ENCODE measurements at places on chromosomes 3 and 15. TPM values are rescaled to one million over a fixed set of nuclear protein-coding genes. Genes with fewer than 3 reads are reported as not detected.
A peak's percentile ranks its signal among the peaks of the same experiment; 100 is the strongest.

KLF15 gene
- 18.9 TPM for total RNA-seq

KLF13 gene
- total RNA-seq = 77.5 TPM

GJD2 gene
- total RNA-seq = not detected

LIPC gene
- 10.5 TPM for total RNA-seq

ALPK3 gene
- 9.7 TPM for total RNA-seq

ROBO2 gene
- total RNA-seq = 0.39 TPM

GPR149 gene
- not detected for total RNA-seq

DNA sequence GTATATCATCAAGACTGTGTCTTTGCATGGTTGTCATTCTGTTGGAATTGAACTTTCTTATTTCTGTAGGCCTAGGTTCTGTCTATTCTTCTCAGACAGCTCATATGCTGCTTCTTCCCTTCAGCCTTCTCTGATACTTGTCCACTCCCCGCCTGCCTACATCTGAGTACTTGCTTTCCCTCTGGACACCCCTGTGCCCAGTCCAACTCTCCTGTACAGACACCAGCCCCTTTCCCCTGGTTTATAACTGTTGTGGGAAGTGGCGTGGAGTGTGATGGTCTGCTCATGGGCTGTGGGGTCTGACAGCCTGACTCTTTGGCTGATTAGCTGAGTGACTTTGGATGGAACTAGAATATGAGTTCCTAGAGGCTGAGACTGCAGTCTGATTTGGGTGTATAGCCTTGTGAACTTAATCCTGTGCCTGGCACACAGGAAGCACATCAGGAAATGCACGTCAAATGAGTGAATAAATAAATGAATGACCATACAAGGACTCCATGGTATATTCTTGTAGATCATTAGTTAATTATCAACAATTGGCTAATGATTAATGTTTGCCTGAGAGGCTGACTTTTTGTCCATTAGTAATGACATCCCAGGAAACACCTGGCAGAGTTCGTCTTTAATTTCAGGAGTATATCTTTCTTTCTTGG is 11.8 kb downstream of the CACNA1D start:
- DNase-seq = no peak

DNA sequence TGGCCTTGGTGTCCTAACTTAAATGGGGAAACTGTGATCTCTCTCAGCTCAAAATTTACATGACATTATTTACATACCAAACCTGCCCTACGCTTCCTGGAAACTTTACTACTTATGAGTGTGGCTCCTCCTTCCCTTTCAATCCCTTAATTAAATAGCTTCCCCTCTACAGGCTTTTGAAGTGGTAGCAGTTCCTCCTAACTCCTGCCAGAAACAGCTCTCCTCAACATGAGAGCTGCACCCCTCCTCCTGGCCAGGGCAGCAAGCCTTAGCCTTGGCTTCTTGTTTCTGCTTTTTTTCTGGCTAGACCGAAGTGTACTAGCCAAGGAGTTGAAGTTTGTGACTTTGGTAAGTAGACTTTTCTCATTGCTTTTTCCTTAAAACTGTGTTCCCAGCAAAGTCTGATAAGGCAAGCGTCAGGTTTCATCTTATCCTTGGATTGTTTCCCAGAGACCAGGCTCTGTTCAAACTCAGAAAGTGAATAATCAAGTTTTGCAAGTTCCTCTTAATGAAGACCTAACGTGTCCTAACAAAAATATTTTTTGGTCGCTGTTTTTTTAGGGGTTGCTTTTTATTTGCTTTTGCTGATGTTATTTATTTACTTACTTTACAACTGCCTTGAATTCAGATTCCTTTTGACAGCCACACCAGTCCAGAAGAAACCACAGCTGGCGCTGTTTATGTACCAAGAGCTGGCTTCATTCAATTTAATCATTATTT is at the start of gene ACP3:
Gene ACP3 (plus strand): TSS at position 179 of the 720 bp plus-strand sequence. CDS start 50 bp downstream, at position 229.
- DNase-seq = peak; percentile 63

DNA sequence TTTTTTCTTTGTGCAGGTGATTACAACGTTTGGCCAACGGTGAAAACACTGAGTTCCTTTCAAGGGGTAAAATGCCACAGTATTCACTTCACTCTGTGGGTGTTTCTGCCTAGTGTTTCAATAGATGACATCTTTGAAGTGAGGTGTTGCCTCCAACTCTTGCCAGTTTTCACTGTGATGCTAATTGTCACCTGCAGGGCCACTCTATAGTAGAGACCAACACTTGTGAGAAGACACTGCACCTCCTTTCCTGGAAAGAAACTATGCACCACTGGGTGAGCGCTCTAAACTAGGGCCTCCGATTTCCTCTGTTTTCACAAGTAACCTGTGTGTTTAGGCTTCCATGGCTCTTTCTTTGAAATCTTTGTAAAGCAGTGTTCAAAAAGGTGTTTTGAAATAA is 98.3 kb downstream of the THRB start:
- DNase-seq = no peak

DNA sequence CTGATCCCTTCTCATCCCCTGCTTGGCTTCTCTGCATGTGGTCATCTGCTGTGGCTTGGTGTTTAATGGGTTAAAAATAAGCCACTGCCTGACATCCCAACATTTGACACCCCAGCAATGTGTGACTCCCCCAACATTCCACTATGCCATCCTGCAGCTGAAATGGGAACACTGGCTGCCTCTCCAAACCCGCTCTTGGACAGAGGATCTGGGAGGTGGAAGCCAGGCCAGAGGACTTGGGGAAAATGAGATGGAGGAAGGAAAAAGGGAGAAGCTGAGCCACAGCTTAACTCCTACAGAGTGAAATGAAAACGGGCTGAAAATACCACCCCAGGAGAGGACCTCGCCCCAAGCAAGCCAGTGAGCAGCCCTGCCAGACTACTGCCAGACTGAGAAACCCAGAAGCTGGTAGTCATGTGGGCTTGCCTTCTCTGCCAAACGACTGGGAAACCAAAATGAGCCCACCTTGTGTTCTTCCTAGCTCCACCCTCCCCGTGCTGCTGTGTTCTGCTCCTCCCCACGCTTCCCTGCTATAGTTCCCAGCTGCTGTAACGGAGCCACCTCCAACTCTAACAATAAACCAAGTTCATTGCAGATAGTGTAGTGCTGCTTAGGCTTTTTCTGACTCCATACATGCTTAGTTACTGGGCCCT is 13.7 kb downstream of the MAP1A start:
- no peak for DNase-seq

GRCh38 chr15:98874773-98875172 is 132.8 kb downstream of the PGPEP1L start:
- no peak for DNase-seq

GRCh38 chr3:51501833-51502561 is 2.2 kb upstream of the DCAF1 start:
- DNase-seq = peak; percentile 77

DNA sequence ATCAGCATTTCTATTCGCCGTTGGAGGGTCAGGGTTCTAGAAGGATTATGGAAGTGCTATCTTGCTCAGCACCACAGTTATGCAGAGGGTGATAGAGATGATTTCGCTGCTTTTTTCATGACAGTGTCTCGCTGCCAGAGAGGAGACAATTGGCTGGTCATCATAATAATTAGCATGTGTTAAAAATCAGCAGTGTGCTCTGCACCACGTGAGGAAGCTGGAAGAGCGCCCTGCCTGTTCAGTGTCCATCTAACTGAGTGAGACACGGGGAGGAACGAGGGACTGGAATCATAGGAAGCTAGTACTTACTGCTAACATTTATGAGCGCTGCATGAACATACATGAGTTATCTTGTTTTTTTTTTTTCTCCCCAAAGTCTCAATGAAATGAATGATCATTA is 116.2 kb upstream of the PLAAT1 start:
- no peak for DNase-seq

DNA sequence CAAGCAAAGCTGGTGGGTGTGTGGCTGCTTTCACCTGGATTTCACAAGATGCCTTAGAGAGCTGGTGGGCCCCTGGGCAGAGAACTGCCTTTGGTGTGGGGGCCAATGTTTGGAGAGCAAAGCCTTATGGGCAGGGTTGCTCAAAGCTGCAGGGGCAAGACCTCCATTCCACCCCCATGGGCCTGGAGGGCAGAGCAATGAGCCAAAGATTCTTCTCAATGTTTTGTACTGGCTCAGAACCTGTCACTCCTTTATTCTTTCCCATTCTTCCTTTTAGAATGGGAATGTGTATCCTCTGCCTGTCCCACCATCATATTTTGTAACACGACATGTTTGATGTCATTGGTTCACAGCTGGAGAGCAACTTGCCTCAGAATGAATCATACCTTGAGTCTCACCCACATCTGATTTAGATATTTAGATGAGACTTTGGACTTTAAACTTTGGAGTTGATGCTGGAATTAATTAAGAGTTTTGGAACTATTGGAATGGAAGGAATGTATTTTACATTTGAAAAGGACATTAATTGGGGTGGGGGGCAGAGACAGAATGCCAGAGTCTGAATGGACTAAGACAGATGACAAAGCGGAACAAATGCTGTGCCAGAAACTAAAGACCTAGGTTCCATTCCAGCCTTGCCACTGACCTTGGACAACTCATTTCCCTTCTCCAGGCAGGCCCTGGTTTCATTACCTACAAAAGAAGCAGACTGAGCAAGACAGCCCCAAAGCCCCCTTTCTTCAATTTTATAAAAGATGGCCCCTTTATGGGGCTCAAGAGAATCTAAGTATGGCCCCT is 72.9 kb downstream of the DAPK2 start:
- DNase-seq = peak; percentile 31

DNA sequence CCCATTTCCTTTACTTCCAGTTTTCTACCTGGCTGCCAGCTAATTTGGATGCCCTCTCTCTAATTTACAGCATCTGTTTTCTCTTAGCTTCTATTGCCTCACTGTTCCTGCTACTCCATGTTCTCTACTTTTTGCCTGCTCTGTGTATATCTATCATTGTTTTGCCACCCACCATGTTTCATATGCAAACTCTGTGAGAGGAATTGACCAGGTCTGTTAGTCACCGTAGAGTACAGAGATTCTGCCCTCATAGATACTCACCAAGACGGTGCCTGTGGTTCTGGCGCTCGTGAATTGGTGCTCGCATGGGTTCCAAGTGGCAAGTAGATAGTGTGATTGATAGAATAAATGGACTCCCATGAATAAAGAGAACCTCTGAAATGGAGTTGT is 288.8 kb downstream of the CNTN6 start:
- no peak for DNase-seq

GRCh38 chr3:179956416-179956830 is 80.3 kb downstream of the PEX5L start:
- DNase-seq = no peak

DNA sequence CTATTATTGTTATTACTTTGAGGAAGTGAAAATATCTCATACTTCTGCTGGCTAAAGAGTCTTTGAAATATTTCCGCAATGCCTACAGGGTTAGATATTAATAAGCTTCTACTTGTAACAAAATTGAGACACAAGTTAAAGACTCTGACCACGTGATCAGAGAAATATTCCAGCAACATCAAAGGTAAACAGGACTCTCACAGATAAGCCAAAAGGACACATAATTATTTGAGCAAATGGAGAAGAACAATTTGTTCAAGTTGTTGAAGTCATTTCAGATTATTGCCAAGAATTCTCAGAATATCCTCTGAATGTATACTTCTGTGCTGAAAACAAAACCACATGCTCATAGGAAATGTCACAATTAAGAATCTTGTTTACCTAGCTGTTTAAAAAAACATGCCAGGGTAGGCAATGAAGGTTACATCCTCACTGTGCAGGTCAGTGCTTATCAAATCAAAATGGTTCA is 225.8 kb upstream of the ALCAM start:
- no peak for DNase-seq

- DNase-seq = no peak
Observed at GRCh38 chr15:72835294-72835890, 51.8 kb upstream of the ADPGK start.

GRCh38 chr3:46400000-46400734 is 6.7 kb downstream of the CCR5AS start:
- DNase-seq = no peak

DNA sequence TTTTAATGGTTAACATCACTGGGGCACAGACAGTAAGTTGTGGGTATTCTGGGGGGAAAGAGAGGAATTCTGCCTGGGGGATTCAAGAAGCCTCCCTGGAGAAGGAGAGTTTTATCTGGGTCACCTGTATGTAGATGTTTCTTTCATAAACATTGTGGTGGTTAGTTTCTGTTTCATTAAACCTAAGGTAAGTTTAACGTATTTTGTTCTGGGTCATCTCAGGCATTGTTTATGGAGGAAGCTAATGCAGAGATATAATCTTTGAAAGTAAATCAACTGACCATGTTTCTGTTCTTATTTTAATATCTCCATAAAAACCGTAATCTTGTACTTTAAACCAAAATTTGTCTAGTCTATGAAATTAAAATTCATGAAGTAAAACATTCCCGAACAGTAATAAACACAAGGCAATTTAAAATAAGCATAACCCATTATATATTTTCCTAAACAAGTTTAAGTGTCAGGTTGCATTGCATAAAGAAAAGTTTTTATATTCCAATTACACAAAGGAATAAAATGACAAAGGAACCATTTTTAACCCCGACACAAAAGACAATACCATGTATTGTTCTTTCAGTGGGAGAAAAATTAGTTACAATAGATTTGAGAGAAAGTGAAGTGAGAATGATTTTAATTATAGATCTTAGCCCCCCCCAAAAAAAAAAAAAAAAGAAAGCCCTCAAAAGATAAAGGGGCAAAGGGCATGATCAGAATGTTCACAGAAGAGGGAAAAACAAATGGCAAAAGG is 274.6 kb upstream of the TBL1XR1 start:
- no peak for DNase-seq

- no peak for DNase-seq
Observed at GRCh38 chr15:31801152-31801551, 229.2 kb upstream of the CHRNA7 start.

Measured in ureter (tissue), 1 donor.